Right forelimb (tissue), 1 donor: ENCODE measurements at places on chromosomes 4 and X.

DNA sequence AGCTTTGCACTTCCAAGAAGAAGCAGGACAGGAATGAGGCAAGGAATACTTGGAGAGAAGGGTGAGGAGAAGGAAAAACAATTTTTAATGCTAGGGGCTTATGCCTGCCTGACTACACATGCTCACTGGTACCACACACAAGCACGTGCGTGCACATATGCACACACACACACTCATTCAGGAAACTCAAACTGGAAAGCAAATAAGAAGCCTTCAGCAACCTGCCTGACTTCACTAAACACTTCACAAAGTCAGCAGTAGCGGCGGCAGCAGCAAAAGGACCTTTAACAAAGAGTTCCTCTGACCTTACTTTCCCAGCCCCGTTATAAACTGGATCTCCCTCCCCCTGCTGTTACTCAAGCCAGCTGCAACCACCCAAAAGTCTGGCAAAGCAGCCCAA lies 3.3 kb downstream of the ZDHHC9 start:
- no peak for DNase-seq

GRCh38 chrX:13699183-13699826 lies 10.4 kb downstream of the RAB9A start:
- no peak for DNase-seq

DNA sequence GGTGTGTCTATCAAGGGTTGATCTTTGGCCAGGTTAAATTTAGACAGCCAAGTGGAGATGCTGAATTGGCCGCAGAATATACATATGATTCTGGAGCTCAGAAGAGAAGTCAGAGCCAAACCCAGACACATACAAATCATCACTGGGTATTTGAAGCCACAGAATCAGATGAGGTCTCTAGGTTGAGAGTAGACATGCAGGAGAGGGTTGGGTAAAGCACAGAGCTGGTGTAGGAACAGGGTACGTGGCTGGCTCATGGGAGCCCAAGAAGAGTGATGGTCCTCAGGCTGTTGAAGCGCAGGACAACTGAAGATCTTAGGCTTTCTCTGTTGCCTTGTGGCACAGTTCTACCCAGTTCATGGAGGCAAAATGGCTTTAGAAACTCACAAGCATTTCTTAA lies 37.7 kb downstream of the ADAMTS3 start:
- no peak for DNase-seq

DNA sequence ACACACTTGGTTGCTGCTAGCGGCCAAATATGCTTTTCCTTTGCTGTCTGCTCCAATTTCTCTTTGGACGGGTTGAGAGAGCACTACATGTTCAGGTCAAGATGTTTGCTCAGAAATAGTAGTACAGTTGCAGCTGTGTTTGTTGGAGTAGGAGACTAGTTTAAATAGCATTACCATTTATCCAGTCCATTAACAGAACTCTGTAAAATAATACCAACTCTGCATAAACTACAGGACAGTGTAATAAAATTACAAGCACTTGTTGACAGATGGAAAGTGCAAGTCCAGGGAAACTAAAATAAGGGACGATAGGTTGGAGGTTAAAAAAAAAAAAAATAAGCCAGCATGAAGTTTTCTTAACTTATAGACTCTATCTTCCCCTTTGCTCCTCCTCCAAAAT lies 20.2 kb downstream of the SLIT2 start:
- no peak for DNase-seq
